ENCODE measurements at places on chromosomes 7 and 10.

DNA sequence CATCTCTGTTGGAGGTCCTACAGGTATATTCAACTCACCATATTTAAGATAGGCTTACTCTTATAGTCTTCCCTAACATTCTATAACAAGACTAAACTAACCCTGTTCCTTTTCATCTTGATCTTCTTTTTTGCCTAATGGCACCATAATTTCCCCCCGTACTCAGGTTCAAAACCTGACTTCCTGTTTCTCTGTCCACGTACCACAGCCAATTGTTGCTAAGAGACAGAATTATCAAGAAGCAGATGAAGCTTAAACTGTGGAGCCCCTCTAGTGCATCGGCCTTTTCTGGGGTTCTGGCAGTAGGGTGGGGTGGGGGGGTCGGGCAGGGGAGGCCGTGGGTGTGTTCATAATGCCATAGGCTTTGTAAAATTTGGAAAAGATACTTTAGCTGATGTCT is 109.2 kb downstream of the EVX1 start:
- DNase-seq: no peak

- no peak for DNase-seq
Measured at GRCh38 chr7:98116656-98117461, 10.2 kb downstream of the LMTK2 start.

DNA sequence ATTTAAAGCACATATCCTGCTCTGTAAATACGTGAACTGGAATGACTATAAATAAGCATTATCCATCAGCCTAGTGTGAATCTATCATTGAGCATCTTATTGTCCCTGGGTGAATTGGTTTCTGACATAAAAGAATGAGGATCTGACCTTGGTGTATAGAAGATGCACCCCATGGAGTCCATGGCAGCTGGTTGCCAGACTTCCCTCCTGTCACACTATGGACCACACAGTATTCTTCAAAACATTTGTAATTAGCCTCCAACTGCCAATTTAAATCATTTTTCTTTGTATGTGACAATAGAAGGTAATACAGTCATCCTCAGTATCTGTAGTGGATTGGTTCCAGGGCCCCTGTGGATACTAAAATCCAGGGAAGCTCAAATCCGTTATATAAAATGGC is 238.1 kb upstream of the ZWINT start:
- no peak for DNase-seq

GRCh38 chr10:110457851-110458250 is 39.9 kb upstream of the DUSP5 start:
- DNase-seq: no peak

- no peak for DNase-seq
Measured at GRCh38 chr10:24346877-24347519, 138.1 kb downstream of the KIAA1217 start.

GRCh38 chr10:22351131-22351703 is 5.9 kb downstream of the SPAG6 start:
- no peak for DNase-seq

DNA sequence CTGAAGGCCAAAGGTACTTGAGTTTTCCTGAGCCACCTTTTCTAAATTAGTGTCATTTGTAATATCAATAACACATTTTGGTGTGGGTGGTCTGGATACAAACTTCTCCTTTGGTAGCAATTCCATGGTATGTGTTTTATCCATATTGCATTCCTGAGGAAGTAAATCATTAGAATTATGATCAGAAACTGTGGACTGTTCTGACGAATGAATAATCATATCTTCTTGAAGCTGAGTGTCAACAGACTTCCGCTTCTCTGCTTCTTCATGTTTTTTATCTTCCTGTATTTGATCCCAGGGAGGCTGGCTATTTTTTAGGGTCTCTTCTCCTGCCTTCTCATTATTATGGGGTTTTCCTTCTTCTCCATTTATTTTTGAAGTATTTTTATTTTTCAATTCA is 81.4 kb downstream of the NRBF2 start:
- no peak for DNase-seq

DNA sequence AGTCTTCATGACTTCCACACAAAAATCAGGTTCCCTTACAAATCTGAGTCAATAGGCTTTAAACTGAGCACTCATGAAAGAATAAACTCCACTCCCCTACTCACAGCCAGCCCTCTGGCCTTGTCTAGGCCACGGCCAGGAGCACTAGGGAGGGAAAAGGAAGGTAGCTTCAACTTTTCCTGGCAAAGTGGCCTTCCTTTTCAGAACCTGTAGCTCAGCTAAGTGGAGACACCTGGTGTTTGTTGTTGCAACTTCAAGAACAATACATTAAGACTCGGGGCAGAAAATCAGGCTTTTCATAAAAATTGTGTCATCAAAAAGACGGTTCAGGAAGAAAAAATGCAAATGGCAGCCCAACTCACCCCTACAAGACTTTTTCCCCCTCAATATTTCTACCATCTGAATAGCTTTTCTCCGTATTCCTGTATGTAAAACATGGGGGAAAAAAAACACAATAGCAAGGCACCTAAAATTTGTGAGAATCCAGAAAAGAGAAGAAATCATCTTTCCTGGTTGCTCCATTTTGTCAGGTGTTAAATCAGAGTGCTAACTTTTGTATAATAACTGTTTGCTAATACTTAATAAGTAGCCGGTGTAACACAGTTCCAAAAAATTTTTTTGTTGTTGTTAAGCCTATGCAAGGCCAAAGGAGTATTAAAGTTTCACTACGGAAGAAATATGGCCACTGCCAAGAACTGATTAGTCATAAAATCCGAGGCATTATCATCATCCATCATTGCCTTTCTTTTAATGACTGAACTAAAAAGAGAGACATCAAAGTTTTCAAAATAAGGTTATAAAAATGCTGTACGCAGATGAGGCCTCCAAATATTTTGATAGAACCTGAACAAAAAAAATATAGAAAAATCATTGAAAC is 66.2 kb upstream of the ARID5B start:
- no peak for DNase-seq
